ENCODE measurements at places on chromosomes 12 and 14.

GRCh38 chr12:107449891-107450290, 235.7 kb upstream of the PWP1 start:
- DNase-seq: no peak

GRCh38 chr14:68143341-68143841, 323.8 kb downstream of the RAD51B start:
- no peak for DNase-seq

DNA sequence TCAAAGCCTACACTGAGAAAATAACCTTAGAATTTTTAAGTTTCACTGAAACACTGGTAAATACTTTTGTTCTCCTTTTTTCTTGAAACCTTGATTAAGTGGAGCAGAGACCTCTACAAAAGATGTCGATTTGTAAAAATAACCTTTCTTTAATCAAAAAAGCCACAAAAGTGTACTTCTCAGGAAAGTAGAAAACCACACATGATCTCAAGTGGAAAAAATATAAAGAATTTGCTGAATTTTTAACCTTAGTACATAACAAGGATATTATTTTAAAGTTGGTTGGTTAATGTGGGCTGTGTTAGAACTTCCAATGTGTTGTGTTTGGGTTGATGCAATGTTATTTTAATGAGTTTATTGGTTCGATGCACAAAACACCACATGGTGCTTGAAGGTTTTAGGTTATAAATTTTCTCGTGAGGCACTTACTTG, 8.6 kb downstream of the LGR5 start:
- no peak for DNase-seq

DNA sequence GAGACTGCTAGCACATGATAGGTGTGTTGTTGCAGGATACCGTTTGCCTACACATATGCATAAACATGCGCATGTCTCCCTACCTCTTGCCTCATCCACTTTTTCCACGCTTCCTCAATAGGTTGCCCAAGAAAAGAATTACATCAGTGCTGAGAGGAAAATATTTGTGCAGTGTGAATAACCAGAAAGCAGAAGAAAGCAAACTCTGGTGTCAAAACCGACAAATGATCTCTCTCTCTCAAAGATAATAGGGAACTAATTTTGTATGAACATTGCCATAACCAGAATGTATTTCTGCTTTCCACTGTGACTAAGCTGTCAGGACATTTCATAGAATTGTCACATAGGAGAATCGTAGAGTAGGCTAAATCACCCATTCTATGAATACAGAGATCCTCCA, 1.3 kb downstream of the CLEC7A start:
- DNase-seq: no peak

- DNase-seq: no peak
Measured at GRCh38 chr14:72736786-72737559, 156.9 kb downstream of the DPF3 start.

GRCh38 chr12:87988534-87988933, 40.7 kb downstream of the C12orf50 start:
- no peak for DNase-seq

DNA sequence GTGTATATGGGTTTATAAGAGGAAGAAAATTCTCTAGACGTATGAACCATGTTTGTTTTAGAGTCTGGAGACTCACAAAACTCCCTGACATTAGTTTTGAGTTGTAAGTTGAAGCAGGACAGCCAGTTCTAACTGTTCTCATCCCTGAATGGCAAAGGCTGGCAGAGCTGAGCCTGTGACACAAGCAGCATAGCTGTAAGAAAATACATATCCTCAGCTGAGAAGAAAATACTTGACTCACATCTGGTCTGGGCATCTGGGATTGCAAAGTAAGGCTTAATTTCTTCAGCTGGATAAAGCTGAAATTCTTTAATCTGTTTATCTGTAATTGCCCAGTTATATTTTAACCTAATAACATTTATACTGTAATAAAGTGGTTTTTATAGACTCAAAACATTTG, 156.3 kb downstream of the PELI2 start:
- no peak for DNase-seq

DNA sequence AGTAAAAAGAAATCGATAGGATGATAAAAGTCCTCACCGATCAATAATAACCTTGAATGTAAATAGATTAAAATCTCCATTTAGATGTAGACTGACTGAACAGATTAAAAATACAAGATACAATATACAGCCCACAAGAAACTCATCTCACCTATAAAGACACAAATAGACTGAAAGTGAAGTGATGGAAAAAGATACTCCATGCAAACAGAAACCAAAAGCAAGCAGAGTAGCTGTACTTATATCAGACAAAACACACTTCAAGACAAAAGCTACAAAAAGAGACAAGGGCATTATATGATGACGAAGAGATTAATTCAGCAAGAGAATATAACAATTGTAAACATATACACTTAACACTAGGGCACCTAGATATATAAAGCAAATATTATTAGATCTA, 444.8 kb downstream of the RGS6 start:
- no peak for DNase-seq
